Stimulated activated CD4-positive, alpha-beta T cell treated with anti-CD3 and anti-CD28 coated beads, Interleukin-15, amount 100 ng/mL, for 24 hours (primary cell): ENCODE measurements at places on chromosomes 1 and 21.

DNA sequence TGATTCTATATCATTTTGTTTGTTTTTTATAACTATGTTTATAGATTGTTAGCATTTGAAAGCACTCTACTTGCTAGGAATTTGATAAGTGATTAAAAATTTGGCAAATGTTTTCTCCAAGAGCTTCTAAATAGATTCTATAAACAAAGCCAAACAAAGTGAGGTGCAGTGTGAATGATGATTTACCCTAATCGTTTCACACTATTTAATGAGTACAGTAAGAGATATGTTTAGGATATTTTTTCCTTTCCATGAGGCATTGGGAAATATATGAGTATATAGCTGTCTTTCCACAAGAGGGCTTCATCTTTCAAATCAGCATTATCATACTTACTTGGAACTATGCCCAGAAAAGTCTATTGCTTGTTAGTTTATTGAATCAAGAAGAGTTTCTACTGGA is 277.0 kb upstream of the BRINP3 start:
- no peak for DNase-seq

DNA sequence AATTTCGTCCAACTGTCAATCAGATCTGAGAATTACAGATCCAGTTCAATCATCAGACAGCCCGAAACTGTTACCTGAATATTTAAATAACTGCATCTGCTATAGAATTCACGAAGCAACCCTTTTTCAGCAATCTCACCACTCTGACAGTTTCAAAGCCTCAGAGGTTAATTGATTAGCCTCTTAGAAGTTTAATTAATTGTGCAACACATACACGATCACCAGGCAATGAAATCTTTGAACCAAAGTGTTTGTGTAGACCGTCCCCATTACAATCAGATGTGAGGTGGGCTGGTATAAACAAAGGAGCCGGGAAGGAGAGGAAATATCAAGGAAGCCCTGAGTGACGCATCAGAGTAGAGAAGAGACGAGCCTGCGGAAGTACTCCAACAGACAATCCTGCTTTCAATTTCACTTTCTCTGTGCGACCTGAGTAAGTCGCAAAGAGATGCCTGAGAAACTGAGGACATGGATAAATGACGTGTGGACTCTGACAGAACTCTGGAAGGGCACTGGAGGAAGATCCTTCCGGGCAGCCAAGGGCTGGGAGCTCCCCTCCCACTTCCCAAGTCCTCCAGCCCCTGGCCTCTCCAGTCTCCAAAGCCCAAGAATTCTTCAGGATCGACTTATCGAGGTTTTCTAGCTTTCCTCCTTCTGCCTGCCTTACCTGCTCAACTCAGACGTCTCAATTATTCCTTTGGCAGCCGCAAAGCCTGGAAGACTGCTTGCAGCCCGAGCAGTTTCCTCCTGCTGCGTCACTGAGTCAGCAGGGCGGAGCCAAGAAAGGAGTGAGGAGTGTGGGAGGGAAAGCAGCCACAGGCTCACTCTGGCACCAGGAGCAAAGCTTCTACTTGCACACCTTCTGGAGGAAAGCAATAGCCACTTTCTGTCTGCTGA is at the start of gene RNASEL:
TSS of gene RNASEL (minus strand) at position 757 of the 897 bp plus-strand sequence. CDS start 2,450 bp downstream, outside the sequence.
- peak; percentile 77 for DNase-seq

DNA sequence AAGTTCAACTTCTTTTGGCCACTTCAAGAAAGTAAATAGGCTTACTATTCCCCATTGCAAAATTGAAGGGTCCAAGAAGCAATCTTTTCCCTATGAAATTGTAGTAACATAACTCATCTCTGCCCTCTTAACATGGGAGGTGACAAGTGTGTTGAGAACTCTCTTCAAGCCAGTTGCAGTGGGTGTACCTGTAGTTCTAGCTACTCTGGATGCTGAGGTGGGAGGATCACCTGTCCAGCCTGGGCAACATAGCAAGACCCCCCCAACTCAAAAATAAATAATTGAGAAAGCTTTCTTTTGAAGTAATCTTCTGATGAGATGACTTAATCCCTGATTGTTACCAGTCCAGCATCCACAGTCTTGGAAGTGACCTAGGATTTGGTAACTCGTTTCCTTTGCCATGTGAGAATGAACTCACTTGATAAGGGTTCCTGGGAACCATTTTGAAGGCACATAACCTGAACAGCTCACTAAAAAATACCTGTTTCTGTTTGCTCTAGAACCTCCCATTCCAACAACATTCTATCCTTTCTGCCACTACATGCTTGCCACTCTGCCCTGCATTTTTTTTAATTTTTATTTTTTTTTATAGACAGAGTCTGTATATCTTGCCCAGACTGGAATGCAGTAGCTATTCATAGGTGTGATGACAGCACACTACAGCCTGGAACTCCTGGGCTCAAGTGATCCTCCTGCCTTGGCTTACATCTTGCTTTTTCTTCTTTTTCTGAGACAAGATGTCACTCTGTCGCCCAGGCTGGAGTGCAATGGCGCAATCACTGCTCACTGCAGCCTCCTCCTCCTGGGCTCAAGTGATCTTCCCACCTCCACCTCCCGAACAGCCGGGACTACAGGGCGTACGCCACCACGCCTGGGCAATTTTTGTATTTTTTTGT is 1.4 kb upstream of the IPO9 start:
- DNase-seq, result no peak

- DNase-seq, result no peak
Measured at GRCh38 chr1:145824499-145824842, 471 bp downstream of the POLR3C start.

DNA sequence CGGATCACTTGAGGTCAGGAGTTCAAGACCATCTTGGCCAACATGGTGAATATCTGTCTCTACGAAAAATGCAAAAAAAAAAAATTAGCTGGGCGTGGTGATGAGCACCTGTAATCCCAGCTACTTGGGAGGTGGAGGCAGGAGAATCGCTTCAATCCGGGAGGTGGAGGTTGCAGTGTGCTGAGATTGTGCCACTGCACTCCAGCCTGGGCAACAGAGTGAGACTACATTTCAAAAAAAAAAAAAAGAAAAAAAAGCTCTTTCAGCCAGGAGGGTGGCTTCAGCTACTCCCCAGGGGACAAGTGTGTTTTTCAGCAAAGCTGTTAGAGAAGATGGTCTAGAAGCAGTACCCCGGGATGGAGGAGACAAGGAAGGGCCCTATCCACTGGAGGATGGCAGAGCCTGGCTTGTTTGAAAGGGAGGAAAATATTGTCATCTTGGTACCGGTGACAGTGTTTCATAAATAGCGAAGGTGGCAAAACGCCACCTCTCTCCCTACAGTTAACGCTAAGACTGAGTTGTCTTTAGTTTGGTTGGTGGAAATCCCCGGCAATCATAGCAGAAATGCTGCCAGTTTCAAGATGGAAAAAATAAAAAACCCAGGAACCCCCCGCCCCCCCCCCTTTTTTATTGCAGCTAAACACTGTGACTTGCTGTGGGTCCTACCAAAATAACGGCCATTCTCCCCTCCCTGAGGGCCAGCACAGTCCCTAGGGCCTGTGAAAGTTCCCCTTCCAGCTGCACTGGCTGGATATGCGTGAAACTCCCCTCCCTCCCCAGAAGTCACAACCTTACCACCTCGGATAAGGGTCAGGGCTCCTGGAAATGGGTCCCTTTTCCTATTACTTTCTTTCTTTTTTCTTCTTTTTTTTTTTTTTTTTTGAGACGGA is 3.5 kb downstream of the PIK3CD start:
- DNase-seq, result peak; percentile 69

- no peak for DNase-seq
Measured at GRCh38 chr1:20072771-20073170, 2.8 kb downstream of the PLA2G5 start.

DNA sequence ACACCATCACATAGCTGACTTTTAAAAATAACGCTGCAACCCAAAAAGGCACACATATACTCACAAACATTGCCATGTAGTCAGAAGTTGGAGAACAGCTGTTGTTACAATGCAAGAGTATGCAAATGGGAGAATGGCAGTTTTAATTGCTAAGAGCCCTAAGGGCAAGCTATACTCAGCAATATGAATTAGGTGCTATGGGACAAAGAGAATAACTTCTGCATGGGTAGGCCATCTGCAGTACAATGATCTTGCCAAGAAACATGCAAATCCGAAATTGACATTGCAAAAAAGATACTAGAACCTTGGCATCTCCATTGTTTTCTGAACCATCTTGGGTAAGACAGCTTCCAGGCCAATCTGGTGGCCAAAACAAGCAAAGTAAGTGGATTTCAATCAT is 697.8 kb downstream of the LRRIQ3 start:
- DNase-seq, result no peak

DNA sequence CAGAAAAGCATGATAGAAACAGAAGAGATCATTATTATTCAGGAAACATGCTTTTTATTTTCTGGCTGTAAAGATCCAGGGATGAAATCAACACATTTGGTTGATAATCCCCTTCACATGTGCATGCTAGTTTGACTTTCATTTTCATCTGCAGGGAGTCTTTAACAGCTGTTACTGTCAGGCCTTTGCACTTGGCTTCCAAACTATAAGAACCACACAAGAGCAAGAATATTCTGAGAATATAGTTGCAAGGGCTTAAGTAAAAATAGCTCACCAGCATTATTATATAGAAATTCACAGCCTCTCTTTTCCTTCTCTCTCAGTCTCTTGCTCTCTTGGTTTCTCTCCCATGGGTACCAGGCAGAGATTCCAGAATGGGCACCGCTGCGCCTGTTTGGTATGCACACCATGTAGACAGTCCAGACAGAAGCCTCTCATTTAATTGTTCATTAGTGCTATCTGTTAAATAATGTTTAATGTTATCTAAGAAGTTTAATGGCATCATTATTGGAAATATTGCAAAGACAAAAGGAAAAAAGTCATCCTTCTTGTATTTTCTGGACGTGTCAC is 622.3 kb upstream of the PLXNA2 start:
- DNase-seq, result no peak

DNA sequence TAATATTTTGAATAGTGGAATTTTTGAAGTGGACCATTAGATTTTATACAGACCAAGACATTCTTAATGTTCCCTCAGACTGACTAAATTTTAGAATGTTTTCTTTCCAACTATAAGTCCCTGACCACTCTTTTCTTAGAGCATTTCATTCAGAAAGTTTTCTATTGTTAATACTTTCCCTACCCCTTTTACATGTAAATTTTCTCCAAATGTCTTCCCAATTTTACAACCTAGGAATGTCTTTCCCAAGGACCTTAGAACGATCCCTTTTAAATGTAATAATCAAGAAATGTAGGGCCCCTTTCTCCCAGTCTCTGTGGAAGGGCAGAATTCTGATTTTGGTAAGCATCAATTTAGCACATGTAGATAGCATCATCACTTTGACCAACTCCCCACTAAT is 730.0 kb upstream of the B3GALT2 start:
- DNase-seq, result no peak

- DNase-seq, result no peak
Measured at GRCh38 chr1:235527196-235527814, 23.1 kb upstream of the B3GALNT2 start.

DNA sequence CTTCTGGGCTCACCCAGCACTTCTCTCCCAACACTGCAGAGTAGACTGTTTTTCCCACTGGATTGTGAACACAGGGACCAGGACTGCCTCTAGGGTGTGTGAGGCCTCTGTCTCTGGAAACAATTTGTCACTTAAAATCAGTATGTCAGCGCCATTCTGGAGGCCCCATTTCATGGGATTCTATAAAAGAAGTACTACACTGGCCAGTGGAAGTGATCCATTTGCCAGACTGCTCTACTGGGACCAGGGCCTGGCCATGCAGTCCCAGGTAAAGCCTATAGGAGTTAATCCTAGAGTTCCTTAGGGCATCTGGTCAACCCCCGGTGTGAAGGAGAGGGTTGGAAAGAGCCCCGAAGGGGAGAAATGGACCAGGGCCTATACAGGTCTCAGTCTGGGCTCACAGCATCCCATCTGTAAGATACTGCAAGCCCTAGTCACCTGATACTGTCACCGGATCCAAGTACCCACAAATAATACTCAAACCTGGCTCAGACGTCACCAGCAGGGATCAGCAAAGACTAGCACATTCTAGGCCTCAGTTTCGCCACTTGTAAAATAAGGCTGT is 245.0 kb downstream of the FOXD2 start:
- no peak for DNase-seq

DNA sequence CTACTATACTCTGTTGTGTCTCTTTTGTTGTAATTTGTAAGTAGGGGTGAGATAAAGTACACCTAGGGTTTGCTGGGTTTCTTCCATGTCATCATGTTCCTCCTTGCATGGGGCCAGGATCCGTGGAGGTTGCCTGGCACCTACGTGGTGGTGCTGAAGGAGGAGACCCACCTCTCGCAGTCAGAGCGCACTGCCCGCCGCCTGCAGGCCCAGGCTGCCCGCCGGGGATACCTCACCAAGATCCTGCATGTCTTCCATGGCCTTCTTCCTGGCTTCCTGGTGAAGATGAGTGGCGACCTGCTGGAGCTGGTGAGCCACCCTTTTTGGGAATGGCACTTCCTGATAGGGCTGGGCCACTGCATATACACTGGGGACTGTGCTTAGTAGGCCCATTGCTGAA is 4.4 kb downstream of the PCSK9 start:
- DNase-seq, result no peak

GRCh38 chr1:199064971-199065370 is 426.1 kb downstream of the PTPRC start:
- DNase-seq, result no peak

DNA sequence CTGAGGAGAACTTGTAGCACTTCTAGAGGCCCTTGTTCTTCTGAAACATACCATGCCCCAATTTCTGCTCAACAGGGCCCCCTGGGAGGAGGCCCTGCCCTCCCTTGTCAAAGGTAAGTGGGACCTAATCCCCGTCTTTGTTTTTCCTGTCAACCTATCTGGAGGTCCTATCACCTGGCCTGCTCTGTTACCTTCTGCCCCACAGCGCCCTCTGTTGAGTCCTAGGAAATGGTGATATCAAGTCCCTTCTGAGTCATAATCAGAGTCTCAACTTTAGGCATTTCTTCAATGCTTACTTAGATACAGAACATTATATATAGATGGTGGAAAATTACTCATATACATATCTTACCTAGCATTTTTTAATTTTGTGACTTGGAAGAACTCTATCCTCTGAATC is 28.2 kb upstream of the FCRL4 start:
- peak; percentile 37 for DNase-seq

GRCh38 chr21:30733026-30733425 is 14.0 kb downstream of the KRTAP21-2 start:
- DNase-seq, result no peak

GRCh38 chr1:199322278-199322677 is 683.4 kb downstream of the PTPRC start:
- no peak for DNase-seq

GRCh38 chr1:4794020-4794780 is 139.8 kb downstream of the AJAP1 start:
- no peak for DNase-seq

- DNase-seq, result no peak
Measured at GRCh38 chr1:232718928-232719927, 86.0 kb upstream of the MAP10 start.

DNA sequence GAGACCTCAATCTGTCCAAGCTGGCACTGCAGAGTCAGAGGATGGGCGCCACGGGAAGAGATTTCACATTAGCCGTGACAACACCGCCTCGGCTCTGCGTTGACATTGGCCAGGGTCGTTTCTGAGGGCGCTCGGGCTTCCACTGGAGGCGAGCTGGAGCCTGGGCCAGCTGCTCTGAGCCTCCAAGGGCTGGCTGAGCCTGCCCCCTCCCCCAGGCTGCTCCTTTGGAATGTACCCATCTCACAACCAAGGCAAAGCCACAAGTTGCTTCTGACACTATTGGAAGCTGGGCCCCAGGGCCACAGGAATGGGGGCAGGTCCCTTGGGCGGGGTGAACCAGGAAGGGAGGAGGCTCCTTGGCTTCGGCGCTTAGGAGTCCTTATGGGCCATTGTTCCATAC is 12.7 kb downstream of the GPR3 start:
- DNase-seq, result no peak

- no peak for DNase-seq
Measured at GRCh38 chr1:228717081-228717480, 18.2 kb upstream of the RHOU start.

GRCh38 chr1:145886390-145886789 is 724 bp upstream of the ANKRD35 start:
- DNase-seq, result no peak
